ENCODE measurements at places on chromosomes 7 and 10. TPM values are rescaled to one million over a fixed set of nuclear protein-coding genes. Genes with fewer than 3 reads are reported as not detected.

Gene AEBP1
- 9.2 TPM for total RNA-seq

Gene TMEM26
- total RNA-seq, result not detected

Gene JCAD
- total RNA-seq, result 27.5 TPM

Gene OPALIN
- not detected for total RNA-seq

Gene NUDT13
- 1.1 TPM for total RNA-seq

Gene ATG9B
- total RNA-seq, result not detected

Gene WNT2
- not detected for total RNA-seq

Gene ECHDC3
- 20.0 TPM for total RNA-seq

Gene FBXL13
- 0.87 TPM for total RNA-seq

Gene SAP25
- total RNA-seq, result not detected

Gene GPR37
- total RNA-seq, result not detected

Gene CCL26
- not detected for total RNA-seq

Gene PNLIP
- total RNA-seq, result not detected

Gene CFAP70
- total RNA-seq, result 0.05 TPM

Gene PLXNA4
- 2.2 TPM for total RNA-seq

Gene WDR37
- total RNA-seq, result 14.8 TPM

Gene MRLN
- total RNA-seq, result not detected

Gene PSD
- total RNA-seq, result not detected

Gene PRPS1L1
- not detected for total RNA-seq

Gene SPDYE16
- total RNA-seq, result not detected

Data from mammary microvascular endothelial cell (primary cell).